ENCODE measurements at places on chromosomes 1 and 21.

DNA sequence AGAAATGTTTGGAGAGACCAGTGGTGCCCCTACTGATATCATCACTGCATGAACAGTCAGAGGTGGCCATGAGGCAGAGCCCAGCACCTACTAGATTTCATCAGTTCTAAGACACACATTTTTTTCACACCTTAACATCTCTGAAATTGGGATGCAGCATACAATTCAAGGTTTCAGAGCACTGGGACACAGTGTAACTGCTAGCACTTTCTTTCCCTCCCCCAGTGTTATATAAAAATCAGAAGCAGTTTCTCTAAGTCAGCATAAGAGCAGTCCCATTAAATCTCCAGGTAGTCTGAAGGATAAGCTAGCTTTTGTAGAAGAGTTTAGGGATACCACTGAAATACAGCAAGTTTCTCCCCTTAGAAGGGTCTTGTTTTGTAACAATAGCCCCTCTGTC lies 10.0 kb upstream of the ANGPTL7 start:
- no peak for DNase-seq

DNA sequence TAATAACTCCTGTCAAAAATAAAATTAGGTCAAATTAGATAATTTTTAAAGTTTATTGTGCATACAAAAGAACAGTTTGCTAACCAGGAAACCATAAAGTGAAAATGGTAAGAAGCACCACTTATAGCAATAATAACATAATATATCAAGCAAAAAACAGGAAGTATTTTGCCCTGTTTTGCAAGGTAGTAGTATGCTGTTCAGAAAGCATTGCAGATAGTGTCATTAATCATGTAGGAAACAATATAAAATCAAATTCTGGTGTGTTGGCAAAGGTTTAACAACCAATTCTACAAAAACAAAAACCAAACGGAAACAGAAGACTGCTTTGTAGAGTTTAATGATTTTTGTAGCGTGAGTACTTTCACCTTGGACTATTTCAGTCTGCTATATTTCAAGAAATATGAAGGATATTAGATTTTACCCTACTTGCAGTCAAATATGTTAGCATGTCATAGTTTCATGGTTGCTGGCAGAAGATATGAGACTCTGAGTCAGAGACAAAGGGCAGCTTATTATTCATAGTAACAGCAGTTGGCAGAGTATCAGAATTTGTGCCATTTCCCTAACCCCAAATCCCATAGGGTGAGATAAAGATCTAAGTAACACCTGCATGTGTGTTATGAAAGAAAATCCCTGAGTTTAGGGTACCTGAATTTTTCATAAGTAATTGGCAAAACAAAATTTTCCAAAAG lies 729.0 kb upstream of the BRINP3 start:
- DNase-seq, result no peak

DNA sequence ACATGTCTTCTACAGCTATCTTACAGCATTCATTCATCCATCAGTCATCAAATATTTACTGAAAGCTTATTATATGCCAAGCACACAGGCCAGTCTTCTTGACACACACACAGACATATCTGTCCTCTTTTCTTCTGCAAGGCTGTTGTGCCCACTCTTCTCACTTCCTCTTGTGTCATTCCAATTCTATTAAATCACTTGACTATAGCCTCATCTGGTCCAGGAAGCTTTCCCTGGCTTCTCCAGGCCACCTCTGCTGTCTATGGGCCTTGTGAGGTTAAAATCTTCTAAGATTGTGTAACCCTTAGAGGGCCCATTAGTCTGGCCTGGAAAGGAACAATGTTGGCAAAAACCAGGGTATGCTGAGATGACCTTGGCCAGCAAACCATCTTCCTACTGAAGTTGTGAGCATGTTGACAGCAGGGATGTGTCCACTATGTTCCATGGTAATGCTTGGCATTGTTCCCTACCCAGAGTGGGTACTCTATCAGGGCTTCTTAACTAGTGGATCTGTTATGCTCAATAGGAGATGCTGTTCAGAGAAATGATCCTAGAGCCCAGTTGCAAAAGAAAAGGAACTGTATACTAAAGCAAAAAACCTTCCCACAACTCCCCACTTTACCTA lies 5.3 kb downstream of the TRAF3IP3 start:
- no peak for DNase-seq

DNA sequence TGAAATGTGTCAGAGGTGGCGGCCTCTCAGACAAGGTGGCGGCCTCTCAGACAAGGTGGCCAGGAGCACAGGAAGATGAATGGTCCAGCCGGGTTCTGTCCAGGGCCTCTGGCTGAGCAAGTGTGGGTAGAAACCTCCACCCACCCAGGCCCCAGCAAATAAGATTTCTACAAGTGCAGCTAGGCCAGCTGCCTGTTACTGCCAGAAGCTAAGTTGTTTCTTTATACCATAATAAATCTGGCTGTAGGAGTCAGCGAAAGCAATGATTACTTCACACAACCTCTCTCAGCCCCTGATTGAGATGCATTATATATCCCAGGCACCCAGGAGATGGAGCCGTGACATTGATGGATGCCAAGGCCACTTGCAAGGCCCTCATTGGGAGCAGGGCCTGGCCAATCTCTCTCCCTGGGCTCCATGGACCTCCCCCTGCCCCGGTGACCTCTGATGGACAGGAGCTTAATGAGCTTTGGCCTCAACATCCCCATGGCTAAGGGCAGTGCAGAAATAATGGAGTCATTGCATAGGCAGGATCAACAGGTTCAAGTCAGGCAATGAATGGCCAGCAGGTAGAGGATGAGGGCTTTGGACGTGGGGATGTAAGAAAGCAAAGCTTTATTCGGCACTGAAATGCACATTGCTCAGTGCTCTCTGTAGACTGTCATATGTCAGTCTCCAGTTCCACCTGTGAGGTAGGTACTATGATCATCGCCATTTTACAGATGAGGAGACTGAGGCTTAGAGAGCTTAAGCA lies 92.9 kb downstream of the PTPRU start:
- DNase-seq, result no peak

GRCh38 chr1:162349635-162350330 lies 26.9 kb downstream of the SPATA46 start:
- peak; percentile 81 for DNase-seq

- no peak for DNase-seq
Measured at GRCh38 chr1:72326494-72326893, 44.2 kb upstream of the NEGR1 start.

DNA sequence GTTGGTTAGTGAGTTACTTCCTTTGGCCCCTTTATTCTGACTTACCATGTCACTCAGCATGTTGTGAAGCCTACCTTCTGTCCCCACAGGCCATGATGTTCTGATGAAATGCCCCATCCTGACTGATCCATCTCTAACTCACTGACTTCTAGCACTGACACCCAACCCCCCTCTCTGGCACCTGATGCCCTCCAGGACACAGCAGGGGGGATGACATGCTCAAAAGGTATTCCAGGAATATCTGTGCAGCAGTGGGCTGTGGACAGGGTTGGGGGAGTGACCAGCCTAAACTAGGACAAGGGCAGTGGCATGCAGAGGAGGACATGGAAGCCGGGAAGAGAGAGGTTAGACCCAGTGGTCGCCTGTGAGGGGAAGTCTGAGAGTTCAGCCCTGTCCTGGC lies 25.5 kb downstream of the SYT2 start:
- peak; percentile 90 for DNase-seq

DNA sequence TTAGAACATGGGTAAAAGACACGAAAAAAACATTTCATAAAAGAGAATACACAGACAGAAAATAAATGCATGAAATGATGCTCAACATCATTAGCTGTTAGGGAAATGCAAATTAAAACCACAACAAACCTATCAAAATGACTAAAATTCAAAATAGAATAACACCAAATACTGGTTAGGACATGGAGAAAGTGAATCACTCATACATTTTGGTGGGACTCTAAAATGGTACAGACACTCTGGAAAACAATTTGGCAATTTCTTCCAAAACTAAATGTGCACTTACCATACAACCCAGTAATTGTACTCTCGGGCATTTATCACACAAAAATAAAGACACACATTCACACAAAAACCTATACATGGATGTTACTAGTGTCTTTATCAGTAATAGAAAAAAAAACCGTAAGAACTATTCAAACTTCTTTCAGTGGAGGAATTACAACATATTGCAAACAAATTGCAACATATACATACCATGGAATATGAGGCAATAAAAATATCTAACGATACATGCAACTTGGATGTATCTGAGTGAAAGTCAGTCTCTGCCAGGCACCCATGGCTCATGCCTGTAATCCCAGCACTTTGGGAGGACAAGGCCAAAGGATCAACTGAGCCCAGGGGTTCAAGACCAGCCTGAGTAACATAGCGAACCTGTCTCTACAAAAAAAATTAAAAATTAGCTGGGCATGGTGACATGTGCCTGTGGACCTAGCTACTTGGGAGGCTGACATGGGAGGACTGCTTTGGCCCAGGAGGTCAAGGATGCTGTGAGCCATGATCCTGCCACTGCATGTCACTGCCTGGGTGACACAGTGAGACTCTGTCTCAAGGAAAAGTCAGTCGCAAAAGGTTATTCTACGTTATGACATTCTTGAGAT lies 19.6 kb downstream of the HSF2BP start:
- no peak for DNase-seq

GRCh38 chr21:44778094-44778493 lies 23.5 kb downstream of the UBE2G2 start:
- peak; percentile 62 for DNase-seq

- DNase-seq, result no peak
Measured at GRCh38 chr21:36700295-36700970, 1.5 kb downstream of the SIM2 start.

DNA sequence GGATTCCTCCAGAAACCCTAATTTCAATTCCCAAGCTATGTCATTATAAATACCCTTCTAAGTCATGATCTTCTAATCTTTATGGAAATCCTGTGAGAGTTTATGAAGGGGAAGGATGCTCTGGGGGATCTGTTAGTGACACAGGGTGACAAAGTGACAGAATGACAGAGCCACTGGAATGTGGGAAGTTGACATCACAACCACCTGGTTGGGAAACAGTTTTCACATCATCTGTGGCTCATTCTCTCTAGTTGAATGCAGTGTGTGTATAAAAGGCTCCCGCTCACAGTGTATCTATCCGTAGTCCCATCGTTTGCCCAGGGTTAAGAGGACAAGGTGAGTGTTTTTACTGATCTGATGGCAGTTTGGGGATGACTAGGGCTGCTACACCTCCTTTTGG lies at the start of gene LCE7A:
LCE7A (plus strand) TSS at position 301 of the 400 bp plus-strand sequence. CDS start 702 bp downstream, outside the sequence.
- DNase-seq, result no peak

DNA sequence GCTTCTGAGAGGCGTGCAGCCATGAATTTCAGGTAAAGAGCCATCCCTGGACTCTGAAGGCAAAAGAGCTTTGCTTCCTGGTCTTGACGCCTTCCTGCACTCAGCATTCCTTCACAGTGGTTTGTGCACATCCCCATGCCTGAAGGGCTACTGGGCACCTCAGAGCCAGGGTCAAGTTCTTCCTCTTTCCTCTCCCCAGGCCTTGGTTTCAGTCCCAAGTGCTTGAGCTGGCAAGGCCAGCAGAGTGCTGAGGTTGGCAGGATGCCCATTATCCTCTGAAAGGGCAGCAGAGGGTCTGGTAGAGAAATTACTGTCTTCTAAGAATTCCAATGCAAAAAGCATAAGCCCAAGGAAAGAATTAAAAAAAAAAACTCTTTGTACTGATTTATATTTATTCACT lies 1064.9 kb downstream of the TTLL7 start:
- DNase-seq, result peak; percentile 56

DNA sequence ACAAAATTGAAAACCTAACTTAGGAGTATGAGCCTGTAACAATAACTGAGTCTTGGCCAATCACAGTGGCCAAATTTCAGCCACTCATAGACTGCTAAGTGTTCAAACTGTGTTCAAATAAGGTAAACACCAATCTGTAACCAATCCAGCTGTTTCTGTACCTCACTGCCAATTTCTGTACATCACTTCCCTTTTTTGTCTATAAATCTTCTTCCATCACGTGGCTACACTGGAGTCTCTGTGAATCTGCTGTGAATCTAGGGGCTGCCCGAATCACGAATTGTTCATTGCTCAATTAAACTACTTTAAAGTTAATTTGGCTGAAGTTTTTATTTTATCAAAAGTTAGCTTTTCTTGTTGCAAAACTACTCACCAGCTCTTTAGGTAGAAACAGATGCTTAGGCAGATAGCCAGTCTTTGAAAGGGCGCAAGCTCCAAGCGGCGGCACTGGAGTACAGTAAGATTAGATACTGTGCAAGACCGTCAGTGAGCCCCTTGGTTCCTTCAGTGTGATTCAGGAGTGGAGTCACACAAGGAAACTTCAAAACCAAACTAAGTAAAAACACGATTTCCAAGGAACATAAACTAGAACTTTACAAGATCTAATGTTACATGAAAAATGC lies 43.2 kb upstream of the ADGRL2 start:
- no peak for DNase-seq

DNA sequence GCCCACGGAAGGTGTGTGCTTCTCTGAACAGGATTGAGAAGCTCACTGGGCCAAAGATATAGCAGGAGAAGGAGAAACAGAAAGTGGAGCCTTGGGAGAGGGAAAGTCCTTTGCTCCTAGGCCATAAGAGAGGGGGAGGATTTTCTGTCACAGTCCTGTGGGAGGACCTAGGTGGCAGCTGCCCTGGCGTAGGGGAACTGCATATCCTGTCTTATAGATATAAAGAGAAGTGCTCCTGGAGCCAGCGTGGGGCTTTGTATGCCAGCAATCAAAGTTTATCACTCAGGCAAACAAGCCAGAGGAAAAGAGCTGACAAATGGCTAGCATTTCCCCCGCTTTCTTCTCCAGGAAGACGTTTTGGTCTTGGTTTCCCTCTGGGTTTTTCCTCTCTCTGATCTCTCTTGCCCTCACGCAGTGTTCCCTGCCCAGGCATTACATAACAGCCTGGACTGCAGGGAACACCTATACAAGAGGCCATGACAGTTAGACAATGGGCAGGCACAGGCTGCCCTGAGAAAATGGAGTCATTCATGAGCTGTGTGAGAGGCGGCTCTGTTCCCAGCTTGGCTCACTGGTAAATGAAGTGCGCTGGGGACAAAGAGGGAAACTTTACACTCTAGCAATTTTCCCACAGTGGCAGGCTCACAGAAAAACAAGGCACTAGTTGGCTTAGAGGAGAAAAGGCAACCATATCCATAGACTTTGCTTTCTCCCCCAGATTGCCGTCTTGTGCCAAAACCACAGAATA lies 52.5 kb upstream of the ZNF648 start:
- DNase-seq, result no peak

- no peak for DNase-seq
Measured at GRCh38 chr1:219381396-219381795, 207.7 kb downstream of the LYPLAL1 start.

- no peak for DNase-seq
Measured at GRCh38 chr21:46206163-46207005, 22.1 kb upstream of the SPATC1L start.

GRCh38 chr1:160446945-160447600 lies 46.7 kb downstream of the VANGL2 start:
- DNase-seq, result no peak

DNA sequence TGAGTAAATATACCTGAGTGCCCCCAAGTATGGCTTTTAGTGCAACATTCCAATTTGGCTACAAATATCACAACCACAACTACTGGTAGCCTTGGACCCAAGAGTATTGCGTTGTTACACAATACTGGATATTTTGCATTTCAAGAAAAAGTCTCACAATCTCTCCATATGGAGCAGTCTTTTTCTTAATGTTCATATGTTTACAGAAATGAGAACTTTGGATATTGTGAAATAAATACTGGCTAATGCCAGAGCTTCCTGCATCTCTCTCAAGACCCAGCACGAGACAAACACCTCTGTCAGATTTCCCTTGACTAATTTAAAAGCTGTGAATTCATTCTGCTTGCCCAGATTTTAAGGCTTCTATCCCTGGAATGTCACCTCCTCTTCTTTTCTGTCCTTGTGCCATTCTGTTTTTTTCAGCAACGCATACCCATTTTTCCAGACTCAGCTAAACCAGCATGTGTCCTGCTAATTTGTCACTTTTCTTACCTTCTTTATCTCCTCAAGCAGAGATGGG lies 136.2 kb upstream of the BACE2 start:
- DNase-seq, result no peak

GRCh38 chr1:71364236-71364635 lies 283.4 kb upstream of the ZRANB2 start:
- DNase-seq, result no peak
